Colonic mucosa (tissue), 4 donors: ENCODE measurements at places on chromosomes 6 and 20.

DNA sequence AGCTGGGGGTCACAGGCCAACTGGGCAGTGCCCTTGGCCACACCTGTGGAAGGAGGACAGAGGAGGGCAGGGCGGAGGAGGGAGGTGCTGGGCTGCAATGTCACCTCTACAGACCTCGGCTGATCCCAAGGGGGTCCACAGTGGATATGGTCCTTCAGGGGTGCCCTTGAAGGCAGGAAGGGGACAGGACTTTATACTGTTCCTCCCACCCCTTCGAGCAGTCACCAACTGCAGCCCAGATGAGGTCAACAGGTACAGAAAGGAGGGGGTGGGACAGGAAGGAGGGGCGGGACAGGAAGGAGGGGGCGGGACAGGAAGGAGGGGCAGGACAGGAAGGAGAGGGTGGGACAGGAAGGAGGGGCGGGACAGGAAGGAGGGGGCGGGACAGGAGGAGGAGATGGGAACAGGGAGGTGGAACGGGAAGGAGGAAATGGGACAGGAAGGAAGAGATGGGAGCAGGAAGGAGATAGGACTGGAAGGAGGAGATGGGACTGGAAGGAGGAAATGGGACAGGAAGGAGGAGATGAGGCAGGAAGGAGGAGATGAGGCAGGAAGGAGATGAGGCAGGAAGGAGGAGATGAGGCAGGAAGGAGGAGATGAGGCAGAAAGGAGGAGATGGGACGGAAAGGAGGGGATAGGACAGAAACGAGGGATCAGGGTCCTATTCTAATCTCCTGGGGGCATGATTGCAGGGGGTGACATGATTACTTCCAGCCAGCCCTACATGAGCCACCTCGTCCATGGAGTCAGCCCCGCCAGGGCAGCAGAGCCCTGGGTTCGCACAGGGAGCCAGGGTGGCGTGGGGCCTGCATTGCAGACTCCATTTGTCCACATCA is 19.4 kb upstream of the MRGBP start:
- DNase-seq, result peak; percentile 58

GRCh38 chr20:53001498-53002301 is 29.5 kb downstream of the TSHZ2 start:
- no peak for DNase-seq

DNA sequence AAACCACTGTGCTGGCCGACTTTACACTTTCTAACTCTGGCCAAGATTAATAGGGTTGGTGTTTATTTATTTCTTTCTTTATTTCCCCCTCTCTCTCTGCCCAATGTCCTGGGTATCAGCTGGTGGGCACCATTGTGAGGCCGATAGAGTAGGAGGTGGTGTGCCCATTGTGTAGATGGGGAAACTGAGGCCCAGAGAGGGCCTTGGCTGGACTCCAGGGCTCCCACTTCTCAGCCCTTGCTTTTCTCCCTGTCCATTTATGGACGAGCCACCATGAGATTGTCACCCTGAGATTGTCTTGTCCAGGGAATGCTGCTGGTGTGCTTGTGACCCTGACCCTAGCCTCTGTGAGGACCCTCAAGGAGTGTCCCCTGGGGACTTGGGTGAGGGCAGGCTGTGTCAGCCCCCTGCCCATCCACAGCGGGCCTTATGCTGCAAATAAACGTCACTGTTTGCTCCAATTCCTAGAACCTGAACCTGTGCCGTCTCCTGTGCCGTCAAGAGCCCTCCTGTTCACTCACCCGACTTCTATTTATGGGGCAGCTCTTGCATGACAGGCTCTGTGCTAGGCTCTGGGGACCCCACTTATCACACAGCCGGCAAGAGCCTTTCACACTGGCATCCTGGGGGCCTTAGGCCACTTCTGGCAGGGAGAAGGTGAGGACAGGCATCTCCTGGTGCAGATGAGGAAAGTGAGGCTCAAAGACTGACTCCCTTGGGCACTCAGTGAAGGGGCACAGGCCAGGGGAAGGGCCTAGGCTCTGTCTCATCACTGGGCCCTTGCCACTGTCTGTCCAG is 24.8 kb downstream of the SUN5 start:
- no peak for DNase-seq

DNA sequence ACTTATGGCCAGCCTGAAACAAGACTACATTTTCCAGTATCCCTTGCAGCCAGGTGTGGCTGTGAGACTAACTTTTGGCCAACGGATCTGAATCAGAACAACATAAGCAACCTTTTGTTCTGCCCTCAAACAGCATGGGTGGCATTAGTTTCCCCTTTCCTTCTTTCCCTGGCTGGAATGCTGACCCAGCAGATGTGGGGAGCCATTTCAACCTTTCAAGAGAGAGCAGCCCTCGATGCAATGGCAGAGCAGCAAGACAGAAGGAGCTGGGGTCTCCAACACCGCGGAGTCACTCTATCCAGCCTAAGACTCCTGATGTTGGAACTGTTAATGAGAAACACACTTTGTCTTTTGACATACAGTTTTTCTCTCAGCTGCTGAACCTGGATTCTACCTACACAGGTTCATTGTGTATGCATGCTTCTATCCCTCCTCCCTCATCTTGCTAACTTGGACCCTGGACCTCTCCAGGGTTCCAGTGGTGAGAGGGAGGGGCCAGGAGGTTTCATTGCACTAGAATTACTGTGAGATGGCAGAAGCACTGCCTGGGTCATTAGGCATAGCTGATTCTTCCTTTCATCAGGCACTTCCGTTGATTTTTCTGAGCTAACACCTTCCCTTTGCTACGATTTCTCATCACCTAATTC is 28.8 kb upstream of the DDR1 start:
- no peak for DNase-seq

DNA sequence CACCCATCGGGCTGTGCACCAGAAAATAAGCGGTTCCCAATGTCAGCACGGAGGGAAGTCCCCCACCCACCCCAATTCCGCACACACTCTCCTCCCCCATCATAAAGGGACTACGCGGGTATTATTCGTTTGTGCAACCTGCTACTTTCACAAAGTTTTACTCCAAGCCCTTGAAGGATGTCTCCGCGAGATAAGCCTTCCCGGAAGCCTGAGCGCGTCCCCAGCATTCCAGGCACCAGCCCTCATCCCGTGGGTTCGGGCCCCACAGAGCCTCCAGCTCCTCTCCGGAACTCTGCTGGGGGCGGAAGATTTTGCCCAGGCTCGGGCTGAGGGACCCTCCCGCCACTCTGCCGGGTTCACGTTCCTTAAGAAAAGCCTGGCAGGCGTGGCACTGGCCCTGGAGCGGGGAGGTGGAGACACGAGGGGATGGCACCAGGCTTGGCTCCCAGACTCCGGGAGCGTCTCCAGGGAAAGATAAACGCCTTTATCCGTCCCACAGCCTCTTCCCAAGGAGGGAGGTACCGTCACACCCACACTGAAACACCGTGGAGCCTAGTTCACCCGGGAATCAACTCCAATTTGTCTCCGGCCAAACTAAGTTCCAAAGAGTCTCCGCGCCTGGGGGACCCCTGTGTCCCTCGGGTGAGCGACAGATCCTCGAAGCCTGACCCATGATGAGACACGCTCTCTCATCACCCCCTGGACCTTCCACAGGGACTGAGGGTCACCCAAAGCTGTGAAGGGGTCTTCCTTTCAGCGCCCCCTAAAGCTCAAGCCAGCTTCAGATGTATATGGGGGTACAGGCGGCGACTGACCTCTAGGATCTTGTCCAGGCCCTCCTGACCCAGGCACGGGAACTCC is 934 bp downstream of the KCNK5 start:
- DNase-seq, result no peak
